ENCODE measurements at places on chromosomes 1 and 21. TPM values are rescaled to one million over a fixed set of nuclear protein-coding genes. Genes with fewer than 3 reads are reported as not detected.
A peak's percentile ranks its signal among the peaks of the same experiment; 100 is the strongest.

AMY1B gene
- total RNA-seq, result not detected

DNA sequence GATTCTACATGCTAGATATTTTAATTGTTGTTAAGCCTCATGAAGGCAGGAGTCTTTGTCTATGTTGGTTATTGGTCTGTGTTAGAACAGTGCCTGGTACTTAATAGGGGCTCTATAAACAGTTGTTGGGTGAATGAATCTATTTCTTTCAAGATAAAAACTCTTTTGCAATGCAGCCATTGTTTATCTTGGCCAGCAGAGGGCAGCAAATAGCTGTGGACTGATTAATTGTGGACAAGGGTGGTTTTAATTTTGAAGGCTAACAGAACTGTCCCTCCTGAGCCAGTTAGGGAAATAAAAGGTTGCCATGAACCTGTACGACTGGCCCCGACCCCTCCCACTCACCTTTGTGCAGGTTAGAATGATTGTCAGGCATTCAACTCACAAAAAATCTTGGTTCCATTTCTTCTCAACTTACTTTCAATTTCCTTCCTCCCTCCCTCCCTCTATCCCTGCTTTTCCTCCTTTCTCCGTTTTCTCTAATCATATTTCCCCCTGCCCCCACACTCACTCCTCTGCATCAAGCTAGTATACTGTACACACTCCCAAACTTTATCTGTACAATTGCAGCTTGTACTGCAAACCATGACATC, 66.3 kb upstream of the DIRAS3 start:
- no peaks in the 10 kb centered on the region for H3K27me3 ChIP-seq
- DNase-seq, result peak; percentile 52
- H3K4me1 ChIP-seq, result peaks cover 11% of the 10 kb centered on the region
- H3K36me3 ChIP-seq, result no peaks in the 10 kb centered on the region
- no peak overlapping the region for H3K27ac ChIP-seq

DNA sequence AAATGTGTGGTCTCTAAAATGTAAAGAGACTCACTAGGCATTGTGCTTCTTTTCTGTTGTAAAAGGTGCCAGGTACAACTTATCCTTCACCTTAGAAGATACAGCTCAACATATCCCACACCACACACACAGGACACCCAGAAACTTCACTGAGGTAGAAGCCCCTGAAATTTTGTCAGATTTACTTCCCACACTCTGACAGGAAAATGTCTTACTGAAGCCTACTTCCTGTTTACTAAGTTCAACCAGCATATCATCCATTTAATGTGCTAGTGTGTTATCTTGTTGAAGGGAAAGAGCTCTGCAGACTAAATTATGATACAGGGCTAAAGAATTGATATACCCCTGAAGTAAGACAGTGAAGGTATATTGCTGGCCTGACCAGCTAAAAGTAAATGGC, 39.9 kb upstream of the INSL5 start:
- H3K27ac ChIP-seq, result no peak overlapping the region
- no peak overlapping the region for H3K4me3 ChIP-seq
- no peaks in the 10 kb centered on the region for H3K27me3 ChIP-seq
- no peak for DNase-seq
- H3K36me3 ChIP-seq, result no peaks in the 10 kb centered on the region
- H3K4me1 ChIP-seq, result no peaks in the 10 kb centered on the region

DNA sequence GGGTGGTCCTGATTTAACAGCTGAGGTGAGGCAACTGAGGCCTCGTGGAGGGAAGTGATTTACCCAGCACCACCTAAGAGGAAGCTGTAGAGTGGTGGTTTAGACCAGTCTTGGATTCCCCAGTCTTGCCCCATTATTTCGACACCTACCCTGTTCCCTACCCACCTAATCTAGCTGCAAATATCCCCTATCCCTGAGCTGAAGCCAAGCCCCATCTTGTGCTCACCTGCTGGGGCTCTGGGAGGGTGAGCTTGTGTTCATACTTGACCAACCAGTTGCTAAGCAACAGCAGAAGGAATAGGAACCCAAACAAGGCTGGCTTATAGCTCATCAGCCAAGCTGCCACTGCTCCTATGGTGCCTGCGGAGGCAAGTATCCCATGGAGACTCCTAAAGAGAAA, 2.0 kb downstream of the TEX46 start:
- DNase-seq, result no peak
- H3K4me3 ChIP-seq, result no peak overlapping the region
- no peaks in the 10 kb centered on the region for H3K36me3 ChIP-seq
- H3K27me3 ChIP-seq, result no peaks in the 10 kb centered on the region
- H3K27ac ChIP-seq, result no peak overlapping the region

DNA sequence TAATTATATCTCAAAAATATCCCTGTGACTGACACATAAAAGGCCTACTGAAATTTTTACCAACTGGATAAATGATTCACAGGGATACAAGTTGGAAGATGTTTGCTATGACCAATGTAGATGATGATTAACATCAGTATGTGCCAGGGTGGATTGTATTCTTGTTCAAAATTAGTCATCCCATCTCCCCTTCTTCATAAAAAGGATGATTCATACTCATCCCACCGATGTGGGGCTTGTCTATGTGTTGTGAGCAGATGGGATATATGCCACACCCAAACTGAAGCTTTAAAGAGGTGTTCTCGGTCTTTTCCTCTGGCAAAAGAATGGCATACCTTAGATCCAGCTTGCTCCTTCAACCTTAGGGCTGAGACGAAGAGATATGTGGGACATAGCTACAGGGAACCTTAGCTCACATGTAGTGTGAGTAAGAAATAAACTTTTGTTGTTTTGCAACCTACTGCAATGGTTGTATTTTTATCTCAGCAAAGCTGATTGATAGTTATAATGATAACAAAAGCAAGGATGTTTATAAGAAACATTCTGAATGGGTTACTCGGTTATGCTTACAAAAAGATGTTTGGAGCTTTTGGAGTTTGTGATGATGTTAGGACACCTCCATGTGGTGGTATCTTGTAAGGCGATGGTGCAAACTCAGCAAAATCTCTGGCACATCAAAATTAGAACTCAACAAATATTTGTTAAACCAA, 29.4 kb downstream of the SPATA17 start:
- DNase-seq, result no peak
- H3K36me3 ChIP-seq, result no peaks in the 10 kb centered on the region
- no peak overlapping the region for H3K27ac ChIP-seq
